Activated T-cell treated with anti-CD3 and anti-CD28 coated beads, Interleukin-2, amount 50 U/mL, for 1 hour (primary cell): ENCODE measurements at places on chromosomes 13 and 19.

GRCh38 chr19:28990522-28990921 is 222.4 kb downstream of the UQCRFS1 start:
- no peak for DNase-seq

DNA sequence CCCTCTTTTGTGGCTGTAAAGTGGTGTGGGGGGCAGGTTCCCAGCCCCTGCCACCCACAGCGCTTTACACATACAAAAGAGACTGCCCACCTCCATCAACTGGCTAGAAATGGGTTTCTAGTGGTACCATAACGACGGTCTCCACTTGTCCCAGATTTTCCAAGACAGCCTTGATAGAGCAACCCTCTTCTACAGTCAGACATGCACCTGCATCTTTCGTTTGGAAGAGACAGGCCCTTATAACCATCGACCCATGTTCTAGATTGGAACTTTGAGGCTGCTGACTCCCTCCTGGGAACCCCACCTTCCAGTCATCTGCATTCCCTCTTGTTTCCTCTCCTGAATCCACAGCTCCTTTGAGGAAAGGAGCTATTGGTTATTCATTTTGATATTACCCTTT is 63.1 kb downstream of the GSX1 start:
- DNase-seq = no peak

DNA sequence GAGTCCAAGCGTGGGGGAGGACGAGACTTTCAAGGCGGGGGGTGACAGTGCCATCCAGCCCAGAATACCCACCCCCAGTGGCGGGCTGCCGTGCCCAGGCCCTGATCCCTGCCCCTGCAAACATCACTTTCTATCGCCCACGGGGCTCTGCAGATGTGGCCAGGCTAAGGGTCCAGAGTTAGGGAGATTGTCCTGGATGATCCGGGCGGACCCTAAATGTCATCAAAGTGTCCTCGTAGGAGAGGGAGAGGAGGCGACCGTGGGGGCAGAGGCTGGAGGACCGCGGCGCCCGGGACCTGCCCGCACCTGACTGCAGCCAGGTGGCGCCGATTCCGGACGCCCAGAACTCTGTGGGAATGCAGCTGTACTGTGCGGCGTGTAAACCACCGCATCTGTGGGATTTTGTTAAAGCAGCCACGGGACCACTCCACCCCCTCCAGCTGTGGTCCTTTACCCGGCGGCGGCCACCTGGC is 32.4 kb downstream of the GJA3 start:
- DNase-seq = peak; percentile 32

GRCh38 chr19:5515737-5516136 is 52.0 kb downstream of the TINCR start:
- no peak for DNase-seq

GRCh38 chr13:76019421-76020044 is 383.4 kb downstream of the LMO7 start:
- DNase-seq = no peak

- no peak for DNase-seq
Observed at GRCh38 chr13:33263976-33264619, 21.5 kb downstream of the STARD13 start.

DNA sequence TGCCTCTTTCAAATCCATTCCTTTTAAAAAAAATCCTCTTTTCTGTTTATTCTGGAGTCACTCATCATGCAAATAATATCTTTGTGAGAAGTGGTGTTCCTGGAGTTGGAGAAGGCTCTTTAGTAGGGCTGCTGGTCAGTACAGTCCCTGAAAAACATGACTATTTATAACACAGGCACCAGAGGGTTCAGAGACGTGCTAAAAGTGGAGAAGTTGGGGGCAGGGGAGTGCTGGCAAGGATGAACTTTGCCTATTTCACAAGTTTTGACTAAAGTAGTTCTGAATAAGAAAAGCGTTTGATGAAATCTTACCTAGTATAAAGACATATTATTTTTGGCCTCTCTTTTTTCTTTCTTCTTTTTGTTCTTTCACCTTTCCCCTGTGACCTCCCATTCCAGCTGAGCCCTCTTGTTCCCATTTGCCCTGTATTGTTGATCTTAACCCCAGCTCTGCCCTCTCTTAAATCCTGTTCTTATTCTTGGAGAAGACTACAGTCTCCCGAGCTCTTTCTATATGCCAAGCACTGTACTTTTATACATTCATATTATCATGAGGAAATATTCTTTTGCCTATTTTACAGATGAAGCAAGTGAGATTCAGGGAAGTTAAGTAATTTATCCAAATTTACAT is 129.1 kb downstream of the TM9SF2 start:
- no peak for DNase-seq

- no peak for DNase-seq
Observed at GRCh38 chr13:43731296-43731695, 55.5 kb downstream of the ENOX1 start.

DNA sequence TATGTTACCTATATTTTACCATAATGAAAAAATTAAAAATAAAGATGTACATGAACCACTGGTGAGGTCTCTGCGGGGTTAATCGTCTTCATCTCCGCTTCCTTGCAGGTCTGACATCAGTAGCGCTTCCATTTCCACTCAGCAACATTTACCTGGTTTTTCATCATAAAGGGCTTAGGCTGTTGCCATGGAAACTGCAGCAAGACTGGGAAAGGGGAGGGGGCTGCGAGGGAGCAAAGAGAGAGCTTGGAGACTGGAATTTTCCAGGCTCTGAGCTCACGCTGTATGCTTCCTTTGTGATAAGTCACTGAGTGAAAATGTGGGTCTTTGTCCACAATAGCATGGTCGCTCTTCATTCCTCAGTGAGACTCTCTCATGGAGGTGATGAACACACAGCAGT is 136.6 kb upstream of the USP29 start:
- DNase-seq = no peak

DNA sequence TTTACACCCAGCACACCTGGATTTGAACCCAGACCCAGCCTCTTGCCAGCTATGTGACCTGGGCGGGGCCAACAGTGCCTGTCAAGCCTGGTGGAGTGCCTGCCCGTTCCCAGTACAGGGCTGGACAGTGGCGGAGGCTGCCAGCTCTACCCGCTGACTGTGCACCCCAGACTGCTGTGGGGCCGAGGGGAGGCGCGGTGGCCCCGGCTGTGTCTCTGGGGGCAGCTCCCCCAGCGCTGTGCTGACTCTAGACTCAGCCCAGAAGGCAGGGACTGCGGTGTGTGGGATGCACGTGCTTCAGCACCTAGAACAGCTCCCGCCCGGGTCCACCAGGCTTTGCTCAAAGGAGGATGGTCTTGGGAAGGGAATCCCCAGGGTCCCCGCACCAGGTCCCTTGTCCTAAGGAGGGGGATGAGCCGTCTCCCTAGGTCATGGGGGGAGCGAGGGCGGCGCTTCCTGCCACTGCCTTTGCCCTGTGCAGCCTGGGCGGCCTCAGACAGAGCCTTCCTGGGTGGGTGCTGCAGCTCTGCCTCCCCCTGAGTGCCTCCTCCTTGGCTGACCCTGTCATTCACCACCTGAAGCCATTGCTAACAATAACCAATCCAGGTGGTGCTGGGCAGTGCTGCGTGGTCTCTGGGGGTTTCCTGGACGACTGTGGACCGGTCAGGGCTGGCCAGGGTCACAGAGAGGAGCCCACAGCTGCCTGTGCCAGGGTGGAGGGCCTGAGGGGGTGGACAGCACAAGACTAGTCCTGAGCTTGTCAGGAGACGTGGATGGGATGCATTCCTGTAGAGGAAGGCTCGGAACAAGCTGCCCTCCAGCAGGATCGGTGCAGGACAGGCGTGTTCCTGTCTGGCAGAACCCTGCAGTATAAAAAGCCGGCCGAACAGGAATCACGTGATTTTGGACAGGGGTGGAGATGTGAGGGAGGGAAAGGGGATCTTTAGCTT is 18.6 kb downstream of the TMEM255B start:
- DNase-seq = peak; percentile 16

DNA sequence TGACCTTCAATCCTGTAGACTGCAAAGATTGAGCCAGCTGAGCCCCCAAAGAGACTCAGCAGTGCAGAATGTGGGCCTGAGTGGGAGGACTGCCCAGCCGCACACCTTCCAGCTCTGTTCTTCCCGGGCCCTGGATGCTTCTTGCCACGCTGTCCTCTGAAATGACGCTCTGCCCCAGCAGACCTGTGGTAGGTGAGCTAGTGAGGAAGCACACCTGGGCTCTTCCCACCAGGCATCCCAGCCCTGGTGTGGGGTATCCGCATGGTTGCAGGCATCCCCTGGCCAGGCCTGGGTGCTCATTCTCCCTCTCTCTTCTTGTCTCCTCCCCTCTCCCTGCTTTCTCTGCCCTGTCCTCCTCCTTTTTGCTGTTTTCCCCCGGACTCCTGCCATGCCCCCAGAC is 9.8 kb upstream of the MZF1 start:
- DNase-seq = no peak

GRCh38 chr19:48627201-48627864 is 8.0 kb downstream of the SPHK2 start:
- no peak for DNase-seq

DNA sequence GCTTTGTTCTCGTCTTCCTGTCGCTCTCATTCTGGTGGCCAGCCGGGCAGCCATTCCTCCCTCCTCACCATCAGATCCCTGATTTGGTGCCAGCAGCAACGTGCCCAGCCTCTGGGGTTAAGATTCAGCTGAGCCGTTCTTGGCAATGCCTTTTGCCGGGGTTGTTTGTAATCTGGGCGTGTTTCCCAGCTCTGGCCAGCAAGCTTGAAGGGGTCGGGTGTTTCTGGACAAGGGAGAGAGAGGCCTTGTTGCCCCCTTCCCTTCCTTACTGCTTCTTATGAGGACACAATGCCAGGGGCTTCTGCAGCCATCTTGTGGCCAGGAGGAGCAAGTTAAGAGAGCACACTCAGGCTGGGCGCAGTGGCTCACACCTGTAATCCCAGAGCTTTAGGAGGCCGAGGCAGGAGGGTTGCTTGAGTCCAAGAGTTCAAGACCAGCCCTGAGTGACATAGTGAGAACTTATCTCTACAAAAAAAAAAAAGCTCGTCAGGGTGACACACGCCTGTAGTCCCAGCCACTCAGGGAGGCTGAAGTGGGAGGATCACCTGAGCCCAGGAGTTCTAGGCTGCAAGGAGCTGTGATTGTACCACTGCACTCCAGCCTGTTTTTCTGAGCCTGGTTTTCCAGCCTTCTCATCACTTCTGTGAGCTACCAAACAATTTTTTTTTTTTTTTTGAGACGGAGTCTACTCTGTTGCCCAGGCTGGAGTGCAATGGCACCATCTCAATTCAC is 10.7 kb upstream of the CRTC1 start:
- no peak for DNase-seq

- DNase-seq = no peak
Observed at GRCh38 chr13:33256148-33256840, 29.3 kb downstream of the STARD13 start.

DNA sequence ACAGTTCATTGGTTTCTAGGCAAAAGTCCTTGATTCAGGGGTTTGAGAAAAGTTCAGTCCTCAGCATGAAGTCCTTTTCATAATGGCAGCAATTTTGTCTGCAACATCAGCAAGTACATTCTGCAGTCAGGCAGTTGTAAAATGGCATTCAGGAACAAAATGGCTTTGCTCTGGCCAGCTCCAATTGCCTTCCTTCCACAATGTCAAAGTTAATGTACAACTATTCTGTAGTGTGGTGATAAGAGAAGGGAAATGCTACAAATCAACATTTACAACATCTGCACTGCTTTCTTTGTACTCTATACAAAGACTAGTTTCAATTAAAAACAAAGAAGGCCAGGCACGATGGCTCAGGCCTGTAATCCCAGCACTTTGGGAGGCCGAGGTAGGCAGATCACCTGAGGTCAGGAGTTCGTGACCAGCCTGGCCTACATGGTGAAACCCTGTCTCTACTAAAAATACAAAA is 1.8 kb upstream of the NEK3 start:
- DNase-seq = no peak

DNA sequence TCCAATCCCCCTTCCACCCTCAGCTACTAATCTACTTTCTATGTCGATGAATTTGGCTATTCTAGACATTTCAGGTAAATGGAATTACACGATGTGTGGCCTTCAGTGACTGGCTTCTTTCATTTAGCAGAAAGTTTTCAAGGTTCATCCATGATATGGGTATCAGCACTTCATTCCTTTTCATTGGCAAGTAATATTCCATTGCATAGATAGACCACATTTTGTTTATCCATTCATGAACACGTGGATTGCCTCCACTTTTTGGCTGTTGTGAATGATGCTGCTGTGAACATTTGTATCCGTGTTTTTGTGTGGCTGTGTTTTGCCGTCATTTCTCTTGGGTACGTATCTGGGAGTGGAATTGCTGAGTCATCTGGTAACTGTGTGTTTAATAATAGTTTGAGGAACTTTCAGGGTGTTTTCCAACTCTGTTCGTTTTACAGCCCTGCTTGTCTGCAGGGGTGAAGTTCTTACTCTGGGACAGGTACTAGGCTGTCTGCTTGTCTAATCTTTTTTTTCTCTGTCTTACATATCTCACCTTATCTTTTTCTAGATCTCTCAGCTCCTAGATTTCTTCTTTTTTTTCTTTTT is 32.5 kb downstream of the MARK4 start:
- no peak for DNase-seq

- no peak for DNase-seq
Observed at GRCh38 chr19:41307090-41307875, 2.7 kb upstream of the CCDC97 start.

GRCh38 chr19:45780146-45780447 is 2.2 kb downstream of the DMPK start:
- DNase-seq = no peak

DNA sequence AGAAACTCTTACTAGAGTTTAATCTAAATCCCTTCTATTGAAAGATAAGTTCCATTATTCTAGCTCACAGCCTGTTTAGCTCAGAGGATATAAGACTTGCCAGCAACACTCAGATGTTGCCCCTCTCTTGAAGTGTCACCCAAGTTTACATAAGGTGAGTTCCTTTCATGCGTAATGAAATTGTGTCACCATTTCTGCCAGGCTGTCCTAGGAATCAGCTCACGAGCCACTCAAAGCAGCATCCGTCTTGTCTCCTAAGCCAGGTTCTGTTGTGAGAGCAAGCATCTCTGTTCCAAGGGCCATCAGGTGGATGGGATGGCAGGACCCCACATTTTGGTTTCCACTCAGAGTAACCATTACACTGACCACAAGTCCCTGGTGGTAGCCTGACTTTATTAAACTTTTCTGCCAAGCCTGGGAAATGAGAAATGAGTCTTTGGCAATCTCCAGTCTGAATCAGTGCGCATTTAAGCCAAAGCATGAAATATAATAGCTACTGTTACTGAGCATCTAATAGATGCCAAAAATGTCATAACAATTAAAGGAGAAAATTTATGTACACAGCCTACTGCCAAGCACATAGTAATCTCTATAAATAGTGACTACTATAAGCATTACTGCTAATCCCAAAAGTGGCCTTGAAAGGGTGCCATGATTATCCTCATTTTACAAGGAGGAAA is 179.6 kb upstream of the MIR17HG start:
- no peak for DNase-seq
